Activated gamma-delta T cell treated with anti-CD3 and anti-CD28 coated beads, Interleukin-2, amount 50 U/mL, for 16 hours (primary cell): ENCODE measurements at places on chromosomes 4 and X.

DNA sequence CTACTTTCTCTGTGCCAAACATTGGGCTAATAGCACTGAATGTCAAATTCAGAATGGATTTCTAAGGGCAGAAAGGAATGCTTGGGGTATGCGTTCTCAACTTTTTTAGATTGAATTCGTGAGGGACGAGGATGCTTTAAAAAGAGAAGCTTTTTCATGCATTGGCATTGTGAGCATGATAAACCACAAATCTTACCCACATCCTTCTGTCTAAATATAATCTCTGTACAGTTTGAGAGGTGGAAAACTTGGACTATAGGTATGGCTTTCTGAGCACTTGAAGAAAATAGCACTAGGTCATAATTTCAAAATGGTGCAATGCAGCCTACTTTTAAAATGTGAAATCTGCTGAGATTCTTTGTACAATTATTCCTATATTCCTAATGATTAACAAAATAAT is 71.4 kb upstream of the HHIP start:
- DNase-seq = no peak

GRCh38 chr4:101667348-101667747 is 123.2 kb upstream of the BANK1 start:
- DNase-seq = no peak

GRCh38 chrX:152926279-152926678 is 28.4 kb downstream of the ZNF185 start:
- DNase-seq = peak; percentile 17

GRCh38 chr4:1851160-1851559 is 4.8 kb downstream of the LETM1 start:
- DNase-seq = no peak

GRCh38 chr4:1471443-1472147 is 65.4 kb upstream of the NKX1-1 start:
- no peak for DNase-seq

GRCh38 chr4:38535717-38536116 is 128.3 kb upstream of the KLF3 start:
- no peak for DNase-seq

DNA sequence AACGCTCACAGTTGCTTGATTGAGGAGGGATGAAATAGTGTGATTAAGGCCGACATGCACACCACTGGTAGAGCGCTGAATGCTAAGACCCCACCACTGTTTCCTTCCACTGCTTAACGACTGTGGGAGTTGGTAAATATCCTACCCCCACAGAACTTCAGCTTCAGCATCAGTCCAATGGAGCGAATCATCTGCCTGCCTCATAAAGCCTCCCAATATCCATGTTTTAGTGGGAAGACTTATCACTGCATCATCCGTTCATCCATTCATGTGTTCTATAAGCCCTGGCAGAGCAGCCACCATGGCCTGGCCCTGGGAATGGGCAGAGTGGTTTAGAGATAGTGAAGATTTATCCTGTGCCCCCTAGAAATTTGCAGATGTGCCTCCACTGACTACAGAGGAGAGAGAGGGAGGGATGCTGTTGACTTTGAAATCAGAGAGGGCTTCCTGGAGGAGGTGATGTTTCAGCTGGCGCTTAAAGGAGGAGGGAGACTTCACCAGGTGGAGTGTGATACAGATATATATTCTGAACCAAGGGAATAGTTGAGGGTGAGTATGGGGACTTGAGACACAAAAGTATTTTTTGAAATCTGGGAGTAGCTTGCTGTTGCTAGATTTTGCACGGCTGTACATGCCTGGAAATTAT is 71.9 kb upstream of the STX18 start:
- no peak for DNase-seq

DNA sequence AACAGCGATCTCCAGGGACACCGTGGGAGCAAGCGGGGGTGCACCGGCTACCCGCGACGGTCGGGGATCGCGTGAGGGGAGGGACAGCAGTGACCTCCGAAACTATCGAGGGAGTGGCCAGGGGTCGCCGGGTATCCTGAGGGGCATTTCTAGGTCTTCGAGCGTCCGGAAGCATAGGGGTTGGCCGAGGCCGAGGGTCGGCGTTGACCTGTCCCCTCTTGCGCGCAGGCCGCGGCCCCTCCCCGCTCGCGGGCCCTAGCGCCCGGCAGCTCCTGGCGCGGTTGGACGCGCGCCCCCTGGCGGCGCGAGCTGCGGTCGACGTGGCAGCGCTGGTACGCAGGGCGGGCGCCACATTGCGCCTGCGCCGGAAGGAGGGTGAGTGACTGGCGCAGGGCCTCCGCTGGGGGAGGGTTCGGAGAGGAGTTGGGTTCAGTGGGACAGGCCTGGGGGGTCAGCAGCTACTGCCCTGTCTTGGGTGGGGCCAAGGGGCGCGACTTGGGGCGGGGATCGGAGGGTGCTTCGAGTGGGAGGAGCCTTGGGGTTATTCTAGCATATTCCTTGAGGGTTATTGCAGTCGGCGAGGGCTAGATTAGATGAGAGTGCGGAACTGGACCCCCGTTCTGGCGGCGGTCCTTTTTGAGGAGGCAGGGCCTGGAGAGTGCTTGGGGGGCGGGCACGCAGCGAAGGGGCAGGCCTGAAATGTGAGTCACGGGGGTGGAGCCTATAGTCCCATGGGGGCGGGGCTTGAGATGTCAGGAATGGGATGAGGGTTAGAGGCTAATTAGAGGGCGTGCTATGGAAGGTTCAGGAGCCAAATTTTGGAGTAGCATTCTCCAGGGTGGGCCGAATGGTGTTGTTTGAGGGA is 1.2 kb downstream of the MAGIX start:
- DNase-seq = peak; percentile 69

DNA sequence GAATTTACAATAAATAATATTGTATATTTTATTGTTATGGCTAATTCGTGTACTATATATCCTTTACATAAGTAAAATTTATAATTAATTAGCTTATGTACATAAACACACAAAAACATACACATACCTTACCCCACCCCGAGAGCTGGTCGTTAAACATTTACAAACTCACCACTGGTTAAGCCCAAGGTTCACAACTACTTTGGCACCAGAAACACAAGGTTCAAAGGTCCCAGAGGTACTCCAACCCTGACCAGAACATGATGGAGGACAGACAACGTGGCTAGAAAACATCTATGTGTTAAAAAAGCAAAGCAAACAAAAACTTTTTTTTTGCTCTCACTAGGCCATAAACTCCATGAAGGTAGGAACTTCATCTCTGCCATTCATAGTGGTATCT is 37.7 kb downstream of the SLC25A5 start:
- DNase-seq = no peak

GRCh38 chrX:80430826-80431504 is 10.7 kb downstream of the TENT5D start:
- no peak for DNase-seq

DNA sequence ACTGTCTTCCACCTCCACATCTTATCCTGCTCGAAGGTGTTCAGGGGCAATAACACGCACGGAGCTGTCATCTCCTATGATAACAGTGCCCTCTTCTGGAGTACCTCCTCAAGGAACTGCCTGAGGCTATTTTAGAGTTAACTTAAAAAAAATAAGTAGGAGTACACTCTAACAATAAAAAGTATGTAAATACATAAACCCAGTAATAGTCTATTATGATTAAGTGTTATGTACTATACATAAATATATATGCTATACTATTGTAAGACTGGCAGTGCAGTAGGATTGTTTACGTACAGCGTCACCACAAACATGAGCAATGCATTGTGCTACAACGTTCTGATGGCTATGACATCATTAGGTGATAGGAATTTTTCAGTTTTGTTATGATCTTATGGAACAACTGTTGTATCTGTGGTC is 34.5 kb upstream of the TLR2 start:
- no peak for DNase-seq

- DNase-seq = no peak
Measured at GRCh38 chrX:29691044-29691443, 524.3 kb upstream of the MAGEB2 start.

DNA sequence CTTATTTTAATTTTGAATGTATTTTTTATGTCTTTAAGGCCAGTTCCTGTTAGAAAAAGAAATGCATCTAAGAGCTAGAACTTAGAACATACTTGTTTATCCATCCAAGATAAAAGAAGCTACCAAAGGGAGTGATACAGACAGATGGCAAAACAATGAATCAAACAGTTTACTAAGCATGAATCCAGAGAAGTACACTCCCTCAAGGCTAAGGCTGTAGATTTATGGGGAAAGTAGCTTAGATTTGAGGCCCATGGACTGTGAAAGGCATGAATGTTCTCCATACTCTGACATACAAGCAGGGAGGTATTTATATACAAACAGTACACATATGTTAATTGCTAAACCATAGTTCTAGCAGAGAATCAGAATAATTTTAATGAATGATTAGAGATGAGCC is 255.3 kb upstream of the NRK start:
- DNase-seq = no peak

DNA sequence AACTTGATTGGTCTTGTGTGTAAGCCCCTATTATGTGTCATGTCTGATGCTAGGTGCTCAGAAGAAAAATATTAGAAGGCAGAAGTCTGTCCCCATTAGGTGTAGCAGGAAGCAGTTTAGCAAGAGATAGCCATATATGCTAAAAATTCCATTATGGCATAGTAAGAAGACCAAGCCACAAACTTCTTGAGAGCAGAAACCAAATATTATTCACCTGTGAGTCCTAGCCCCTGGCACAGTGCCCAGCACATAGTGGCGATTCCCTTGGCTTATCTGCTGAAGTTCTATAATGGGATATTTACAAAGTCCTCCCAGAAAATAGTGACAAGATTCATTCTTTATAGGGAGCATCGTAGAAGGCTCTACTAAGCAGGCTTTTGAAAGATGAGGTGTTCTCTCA is 174.4 kb downstream of the RAB28 start:
- DNase-seq = no peak

- DNase-seq = no peak
Measured at GRCh38 chr4:62018537-62018936, 818.4 kb downstream of the ADGRL3 start.

- DNase-seq = no peak
Measured at GRCh38 chrX:118644378-118644777, 83.0 kb upstream of the IL13RA1 start.

DNA sequence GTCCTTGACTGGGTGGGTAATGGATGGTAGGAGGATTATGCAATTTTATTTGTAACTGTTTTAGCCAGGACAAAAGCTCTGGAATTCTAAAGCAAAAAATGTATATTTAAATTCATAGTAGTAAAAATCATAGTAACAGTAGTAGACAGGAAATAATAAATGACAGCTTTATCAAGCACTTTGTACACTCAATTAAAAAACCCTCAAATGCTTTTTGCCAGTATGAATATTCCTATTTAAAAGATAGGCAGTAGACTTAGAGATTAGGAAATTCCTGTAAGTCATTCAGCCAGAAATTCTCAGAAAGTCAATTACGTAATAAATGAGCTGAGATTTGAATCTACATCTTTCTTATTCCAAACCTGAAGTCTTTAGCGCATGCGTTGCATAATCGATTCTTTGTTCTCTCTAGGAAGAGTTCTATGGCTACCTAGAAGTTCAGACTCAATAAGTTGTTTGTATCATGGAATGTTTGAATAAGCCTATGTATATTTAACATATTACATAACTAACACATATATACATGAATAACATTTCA is 2.5 kb downstream of the AADAT start:
- no peak for DNase-seq
